ENCODE measurements at places on chromosomes 6 and 20.

DNA sequence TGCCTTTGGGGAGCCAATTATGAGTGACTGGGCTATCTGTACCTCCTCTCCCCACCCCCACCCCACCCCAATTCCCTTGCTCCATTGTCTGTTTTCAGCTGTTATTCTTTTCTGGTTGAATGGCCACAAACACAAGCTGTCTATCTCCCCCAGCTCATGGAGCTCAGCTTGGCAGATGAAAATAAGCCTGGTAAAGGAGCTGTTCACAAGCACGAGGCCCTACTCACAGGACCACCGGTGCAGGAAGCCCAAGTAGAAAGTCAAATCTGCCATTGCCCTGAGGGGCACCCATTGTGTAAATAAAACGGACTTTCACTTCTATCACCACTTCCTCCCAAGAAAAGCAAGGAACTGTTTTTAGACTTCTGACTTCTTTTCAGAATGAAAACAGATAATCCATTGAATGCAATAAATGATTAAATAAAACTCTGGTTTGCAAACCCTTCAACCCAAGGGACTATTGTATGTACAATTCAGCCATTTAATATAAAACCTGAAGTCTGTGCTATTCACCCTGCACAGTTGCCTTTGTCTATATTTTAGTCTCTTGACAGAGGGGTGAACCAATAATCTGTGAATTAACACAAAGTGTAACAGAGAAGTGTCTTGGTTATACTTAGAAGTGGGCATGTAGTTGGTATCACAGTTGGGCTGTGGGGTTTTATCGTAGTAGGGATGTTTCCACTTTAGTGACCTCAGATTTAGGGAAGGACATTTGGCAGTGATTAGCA is 27.7 kb downstream of the RIPOR2 start:
- no peak for DNase-seq

DNA sequence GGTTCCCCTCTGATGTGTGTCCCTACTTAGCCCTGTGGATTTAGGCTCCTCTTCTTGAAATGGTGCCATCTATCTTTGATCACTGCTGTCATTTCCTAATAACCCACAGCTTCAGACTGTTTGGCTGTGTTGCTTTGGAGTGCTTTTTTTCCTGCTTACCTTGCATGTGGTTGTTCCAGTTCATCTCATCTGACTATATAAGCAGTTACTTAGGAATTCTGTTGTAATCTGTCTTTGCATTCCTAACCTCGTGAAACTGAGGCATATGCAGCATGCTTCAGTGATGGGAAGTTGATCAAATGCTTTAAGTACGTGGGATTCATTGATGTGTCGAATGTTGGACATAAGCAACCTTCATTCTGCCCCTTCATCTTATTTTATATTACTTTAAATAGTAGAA is 115.8 kb upstream of the FLRT3 start:
- no peak for DNase-seq

DNA sequence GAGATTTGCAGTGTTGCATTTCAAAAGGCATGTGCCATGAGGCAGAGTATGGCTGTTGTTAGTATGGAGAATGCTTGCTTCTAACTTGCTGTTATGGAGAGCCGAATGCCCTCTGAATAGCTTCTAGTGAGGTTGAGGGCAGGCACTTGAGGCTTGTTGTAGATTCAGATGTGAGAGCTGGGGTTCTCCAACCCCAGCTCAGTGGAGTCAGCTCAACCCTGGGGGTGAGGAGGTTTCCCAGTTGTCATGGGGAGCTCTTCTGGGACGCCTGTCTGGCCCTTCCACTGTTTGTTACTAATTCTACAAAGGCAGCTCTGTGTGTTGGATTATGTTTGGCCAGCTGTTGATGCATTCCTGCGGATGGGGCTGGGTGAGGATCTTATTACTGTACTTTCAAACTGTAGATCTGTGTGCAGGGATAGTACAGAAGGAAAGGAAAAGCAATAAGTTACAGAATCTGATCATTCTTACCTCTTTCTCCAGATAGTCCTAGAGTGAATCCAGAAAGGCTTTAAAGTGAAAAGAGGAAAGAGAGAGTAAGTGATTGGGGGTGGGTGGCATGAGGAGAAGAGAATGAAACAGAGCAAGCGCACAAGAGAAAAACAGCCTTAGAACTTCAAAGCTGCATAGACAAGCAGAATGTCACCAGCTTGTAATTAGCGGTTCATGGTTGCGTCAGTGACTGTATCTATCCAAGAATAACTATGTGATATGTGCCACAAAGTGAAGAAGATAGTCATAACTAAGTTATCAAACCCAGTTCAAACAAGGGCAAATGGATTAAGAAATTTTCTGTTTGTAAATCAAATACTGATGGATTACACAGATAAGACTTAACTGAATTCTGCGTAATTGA is 148.7 kb downstream of the PRL start:
- DNase-seq, result peak; percentile 68

- DNase-seq, result no peak
Measured at GRCh38 chr20:51703400-51704287, 64.5 kb downstream of the ATP9A start.

DNA sequence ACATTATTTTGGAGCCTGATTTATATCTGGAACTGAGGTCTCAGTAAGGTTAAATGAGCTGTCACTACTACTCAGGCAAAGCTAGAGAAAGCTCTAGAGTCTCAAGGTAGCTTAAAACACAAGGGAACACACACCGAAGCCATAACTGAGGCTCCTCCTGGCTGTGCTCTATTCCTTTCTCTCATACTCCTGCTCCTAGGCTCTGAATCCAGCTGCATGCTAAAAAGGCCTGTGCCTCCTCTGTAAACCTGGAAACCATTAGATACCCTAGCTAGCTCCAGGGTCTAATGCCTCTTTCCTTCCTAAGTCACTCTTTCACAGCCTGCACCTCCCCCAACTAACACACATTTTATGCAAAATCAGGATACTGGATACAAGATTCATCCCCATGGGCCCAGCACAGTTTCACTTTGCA is 17.1 kb downstream of the RIPOR2 start:
- DNase-seq, result no peak

DNA sequence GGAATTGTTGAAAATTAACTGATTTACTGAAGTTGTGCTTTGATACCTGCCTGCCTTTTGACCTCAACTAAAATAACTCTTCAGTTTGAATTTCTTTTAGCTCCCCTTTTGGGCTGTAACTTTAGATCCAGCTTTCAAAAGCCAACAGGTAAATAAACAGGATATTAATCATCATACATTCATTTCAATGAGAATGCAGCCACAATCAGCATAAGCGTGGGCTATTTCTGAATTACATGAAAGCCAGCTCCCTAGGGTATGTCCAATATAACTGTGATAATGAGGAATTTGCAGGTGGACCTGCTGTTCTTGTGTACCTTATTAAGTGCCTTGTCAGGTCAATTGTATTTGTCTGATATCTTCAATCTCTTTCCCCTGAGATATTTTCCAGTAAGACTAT is 830.6 kb downstream of the KIF16B start:
- DNase-seq, result peak; percentile 67

GRCh38 chr6:100456141-100456907 is 8.4 kb downstream of the SIM1 start:
- no peak for DNase-seq

DNA sequence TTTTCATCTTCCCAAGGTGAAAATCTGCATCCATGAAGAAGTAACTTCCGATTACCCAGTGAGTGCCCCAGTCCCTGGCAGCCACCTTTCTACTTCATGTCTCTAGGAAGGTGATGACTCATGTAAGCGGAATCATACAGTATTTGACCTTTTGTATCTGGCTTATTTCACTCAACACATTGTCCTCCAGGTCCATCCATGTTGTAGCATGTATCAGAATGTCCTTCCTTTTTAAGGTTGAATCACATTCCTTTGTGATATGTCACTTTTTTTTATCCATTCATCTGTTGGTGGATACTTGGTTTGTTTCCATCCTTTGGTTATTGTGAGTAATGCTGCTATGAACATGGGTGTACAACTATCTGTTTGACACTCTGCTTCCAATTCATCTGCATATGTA is 176.3 kb upstream of the CDYL start:
- DNase-seq, result peak; percentile 100

GRCh38 chr20:55977690-55978459 is 27.4 kb downstream of the CBLN4 start:
- no peak for DNase-seq

- DNase-seq, result no peak
Measured at GRCh38 chr20:52103913-52104545, 87.5 kb downstream of the ZFP64 start.

DNA sequence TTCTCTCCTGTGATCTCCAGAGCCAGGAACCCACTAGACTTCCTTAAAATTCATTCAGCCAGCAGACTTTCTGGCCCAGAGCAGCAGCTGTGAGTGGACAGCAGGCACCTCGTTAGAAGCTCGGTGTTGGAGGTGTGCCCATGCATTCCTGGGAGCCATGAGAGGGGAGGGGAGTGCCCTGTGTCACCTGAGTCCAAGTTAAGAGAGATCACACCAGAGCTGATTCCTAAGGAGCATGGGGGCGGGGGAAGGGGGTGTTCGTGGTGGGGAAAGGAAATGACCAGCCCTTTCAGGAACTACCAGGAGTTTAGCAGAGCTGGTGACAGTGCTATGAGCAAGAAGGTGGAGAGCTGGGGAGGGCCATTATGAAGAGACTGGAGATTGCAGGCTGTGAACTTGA is 46.9 kb downstream of the GFRA4 start:
- no peak for DNase-seq

DNA sequence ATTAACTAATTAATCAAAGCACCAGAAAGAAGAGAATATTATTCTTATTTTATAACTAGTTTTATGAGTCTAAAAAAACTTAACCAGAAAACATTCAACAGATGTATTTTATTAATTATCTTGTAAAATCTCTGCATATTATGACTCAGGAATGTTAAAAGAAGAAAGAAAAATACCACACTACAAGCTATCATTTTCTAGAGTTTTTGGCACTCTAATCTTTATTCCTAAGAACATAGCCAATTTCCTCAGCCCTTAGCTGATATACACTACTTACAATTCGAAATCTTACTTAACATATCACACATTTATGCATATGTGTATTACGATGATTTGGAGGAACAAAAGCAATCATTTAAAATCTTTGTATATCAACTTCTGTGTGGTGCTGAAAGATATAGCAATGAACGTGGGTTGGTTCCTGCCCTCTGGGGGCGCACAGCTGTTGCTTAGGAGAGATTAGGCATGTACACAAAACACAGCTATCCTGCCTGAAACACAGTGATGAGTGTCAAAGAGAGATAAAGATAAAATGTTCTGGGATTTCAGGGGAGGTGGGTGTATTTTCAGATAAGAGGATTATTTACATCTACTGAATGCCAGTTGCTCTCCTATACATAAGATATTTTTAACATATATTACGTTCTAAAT is 404.5 kb downstream of the SYNE1 start:
- DNase-seq, result no peak

GRCh38 chr6:16677458-16677857 is 83.8 kb downstream of the ATXN1 start:
- peak; percentile 40 for DNase-seq

DNA sequence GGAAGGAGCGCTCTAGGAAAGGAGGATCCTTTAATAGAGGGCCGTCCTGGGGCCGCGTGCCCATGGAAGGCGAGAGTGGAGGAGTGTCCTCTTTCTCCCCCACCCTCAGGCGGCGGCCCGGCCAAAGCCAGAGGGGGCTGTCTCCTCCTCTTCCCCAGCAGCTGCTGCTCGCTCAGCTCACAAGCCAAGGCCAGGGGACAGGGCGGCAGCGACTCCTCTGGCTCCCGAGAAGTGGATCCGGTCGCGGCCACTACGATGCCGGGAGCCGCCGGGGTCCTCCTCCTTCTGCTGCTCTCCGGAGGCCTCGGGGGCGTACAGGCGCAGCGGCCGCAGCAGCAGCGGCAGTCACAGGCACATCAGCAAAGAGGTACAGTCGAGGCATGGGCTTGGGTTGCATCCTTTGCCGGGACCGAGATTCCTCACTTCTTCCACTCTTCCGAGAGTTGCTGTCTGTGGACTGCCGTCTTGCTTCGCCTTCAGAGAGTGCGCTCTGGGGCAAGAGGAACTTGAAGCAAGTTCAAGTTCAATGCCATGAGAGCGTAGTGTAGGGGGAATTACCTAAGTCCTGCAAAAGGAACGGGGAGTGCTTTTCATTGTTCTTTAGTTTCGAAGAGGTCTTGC is at the start of gene LAMA2:
LAMA2 (plus strand) TSS at position 148 of the 621 bp plus-strand sequence; CDS start at position 256, 108 bp downstream.
- DNase-seq, result peak; percentile 21

DNA sequence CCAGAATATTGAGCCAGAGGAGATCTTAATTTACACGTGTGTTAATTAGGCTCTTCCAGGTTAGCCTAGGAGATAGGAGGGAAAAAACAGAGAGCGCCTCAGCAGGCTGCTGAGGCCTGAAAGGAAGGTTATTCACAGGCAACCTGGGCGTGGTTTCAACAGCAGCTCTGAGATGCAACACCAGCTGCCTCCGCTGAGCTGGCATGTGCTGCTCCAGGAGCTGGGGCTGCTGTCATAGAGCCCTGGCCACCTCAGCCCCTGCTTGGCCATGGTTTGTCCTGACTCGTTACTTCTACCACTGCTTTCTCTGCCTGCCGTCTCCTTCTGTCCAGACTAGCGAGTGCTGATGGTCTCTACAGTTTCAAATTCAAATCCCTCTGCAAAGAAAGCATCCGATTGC is 32.4 kb upstream of the RPP40 start:
- DNase-seq, result peak; percentile 33

- DNase-seq, result peak; percentile 67
Measured at GRCh38 chr6:71367756-71368155, 79.1 kb downstream of the OGFRL1 start.

- no peak for DNase-seq
Measured at GRCh38 chr6:46103441-46104115, 26.2 kb upstream of the ENPP4 start.

DNA sequence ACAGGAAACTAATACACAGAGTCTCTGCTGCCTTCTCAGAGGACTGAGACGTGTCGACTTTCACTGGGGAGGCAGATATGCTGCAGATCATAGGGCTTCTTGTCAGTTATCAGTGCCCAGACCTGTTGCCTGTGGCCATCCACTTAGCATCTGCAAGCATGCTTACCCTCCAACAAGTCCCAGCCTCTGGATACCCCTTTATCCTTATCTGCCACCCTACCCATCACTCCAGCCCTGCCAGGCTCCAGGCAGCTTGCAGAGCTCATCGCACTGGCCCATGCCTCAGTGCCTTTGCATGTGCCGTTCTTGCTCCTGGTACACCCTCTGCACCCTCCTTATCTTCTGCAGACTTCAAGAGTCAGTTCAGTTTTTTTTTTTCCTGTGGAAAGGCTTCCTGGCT is 119.2 kb downstream of the TOX2 start:
- DNase-seq, result no peak

- peak; percentile 51 for DNase-seq
Measured at GRCh38 chr6:3383525-3383924, 73.3 kb downstream of the SLC22A23 start.

DNA sequence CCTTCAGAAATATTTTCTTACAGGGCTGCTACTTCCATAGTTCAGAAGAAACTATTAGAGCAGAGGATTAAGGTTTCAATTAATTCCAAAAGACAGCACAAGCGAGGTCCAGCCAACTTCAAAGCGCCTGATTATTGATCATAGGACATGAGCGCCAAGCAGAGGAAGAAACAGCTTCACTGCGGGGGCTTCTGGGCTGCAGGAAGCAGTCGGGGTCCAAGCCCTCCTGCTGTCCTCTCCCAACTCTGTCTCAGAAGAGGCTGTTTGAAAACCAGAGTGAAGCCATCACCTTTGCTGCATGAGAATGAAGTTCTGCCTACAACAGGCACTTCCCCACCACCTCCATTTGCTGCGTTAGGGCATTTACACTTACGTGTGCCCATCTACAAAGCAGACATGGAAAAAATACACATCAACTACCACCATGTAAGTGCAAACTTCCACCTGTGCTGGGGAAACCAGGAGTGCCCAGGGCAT is 23.9 kb downstream of the SUMO4 start:
- DNase-seq, result no peak

GRCh38 chr6:3715285-3715684 is 36.2 kb downstream of the PXDC1 start:
- peak; percentile 67 for DNase-seq

GRCh38 chr6:7262746-7263518 is 50.1 kb downstream of the SSR1 start:
- DNase-seq, result no peak

Data from bronchial epithelial cell (primary cell).